Activated T-helper 2 cell treated with anti-CD3 and anti-CD28 coated beads, Interferon-gamma antibody, Interleukin-2, Interleukin-4, amounts not matched to agents 10 μg/mL and 5 μg/mL and 100 μg/mL, durations not matched to agents 14 hours and 24 hours and 36 hours (primary cell): ENCODE measurements at places on chromosomes 11 and 22. TPM values are rescaled to one million over a fixed set of nuclear protein-coding genes. Genes with fewer than 3 reads are reported as not detected.

GRCh38 chr11:132028380-132029240, 658.2 kb downstream of the NTM start:
- no peaks in the 10 kb centered on the region for H3K36me3 ChIP-seq
- no peak overlapping the region for H3K4me3 ChIP-seq
- no peaks in the 10 kb centered on the region for H3K4me1 ChIP-seq
- H3K27ac ChIP-seq: no peak overlapping the region
- no peaks in the 10 kb centered on the region for H3K27me3 ChIP-seq
- DNase-seq: no peak

- peaks cover 23% of the 10 kb centered on the region for H3K4me1 ChIP-seq
- no peaks in the 10 kb centered on the region for H3K36me3 ChIP-seq
- no peak overlapping the region for H3K4me3 ChIP-seq
- DNase-seq: no peak
- no peaks in the 10 kb centered on the region for H3K27me3 ChIP-seq
Measured at GRCh38 chr11:73145986-73146575, 4.0 kb upstream of the FCHSD2 start.

DNA sequence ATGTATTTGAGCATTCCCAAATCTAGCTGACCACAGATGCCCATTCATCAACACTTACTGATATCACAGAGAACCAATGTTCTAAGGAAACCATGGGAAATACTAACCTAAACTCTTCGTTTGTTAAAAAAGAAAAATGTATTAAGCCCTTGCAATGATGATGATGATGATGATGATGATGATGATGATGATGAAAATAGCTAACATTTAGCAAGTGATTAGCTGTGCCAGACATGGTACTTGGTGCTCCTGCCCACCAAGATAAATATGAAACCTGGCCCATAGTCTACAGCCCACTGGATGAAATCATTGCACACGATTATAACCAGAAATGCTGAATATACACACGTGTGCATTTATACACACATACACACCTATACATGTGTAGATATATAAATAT, 37.5 kb downstream of the SMCO4 start:
- no peak for DNase-seq
- H3K4me1 ChIP-seq: peaks cover 28% of the 10 kb centered on the region
- H3K27me3 ChIP-seq: no peaks in the 10 kb centered on the region
- H3K36me3 ChIP-seq: peaks cover 38% of the 10 kb centered on the region
- no peak overlapping the region for H3K27ac ChIP-seq

- peaks cover 15% of the 10 kb centered on the region for H3K4me1 ChIP-seq
- no peaks in the 10 kb centered on the region for H3K36me3 ChIP-seq
- DNase-seq: no peak
- H3K27me3 ChIP-seq: no peaks in the 10 kb centered on the region
- H3K27ac ChIP-seq: no peak overlapping the region
Measured at GRCh38 chr11:73963861-73964260, 13.0 kb downstream of the DNAJB13 start.

- H3K36me3 ChIP-seq: no peaks in the 10 kb centered on the region
- H3K4me1 ChIP-seq: no peaks in the 10 kb centered on the region
- no peak for DNase-seq
- no peaks in the 10 kb centered on the region for H3K27me3 ChIP-seq
- no peak overlapping the region for H3K27ac ChIP-seq
Measured at GRCh38 chr11:96607864-96608558, 218.2 kb downstream of the JRKL start.

OR52E8 gene
- not detected in 2 replicates for total RNA-seq
